Activated T-cell treated with anti-CD3 and anti-CD28 coated beads, Interleukin-2, amount 50 U/mL, for 72 hours (primary cell): ENCODE measurements at places on chromosomes 3 and 15. TPM values are rescaled to one million over a fixed set of nuclear protein-coding genes. Genes with fewer than 3 reads are reported as not detected.

DNA sequence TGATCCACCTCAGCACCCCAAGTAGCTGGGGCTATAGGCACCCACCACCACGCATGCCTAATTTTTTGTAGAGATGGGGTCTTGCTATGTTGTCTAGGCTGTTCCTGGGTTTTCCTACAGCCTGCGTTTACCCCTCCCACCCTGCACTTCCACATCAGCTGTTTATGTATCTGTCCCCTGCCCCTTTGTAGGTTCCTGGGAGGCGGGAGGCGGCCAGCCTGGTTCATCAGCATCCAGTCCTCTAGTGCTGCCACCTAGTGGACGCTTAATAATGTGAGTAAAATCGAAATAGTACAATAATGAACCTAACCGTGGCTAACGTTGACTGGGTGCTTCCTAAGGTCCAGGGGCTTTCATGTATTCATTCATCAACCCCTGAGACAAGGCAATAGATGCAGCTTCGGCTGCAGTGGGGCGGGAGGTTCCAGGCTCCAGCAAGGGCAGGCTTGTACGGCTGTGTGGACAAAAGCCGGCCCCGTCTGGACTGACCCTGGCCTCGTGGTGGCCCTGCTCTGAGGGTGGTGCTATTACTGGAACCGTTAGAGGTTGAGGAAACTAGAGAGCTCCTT is 1.2 kb upstream of the LCTL start:
- peak; percentile 38 for DNase-seq
- peaks cover 7% of the 10 kb centered on the region for H3K4me1 ChIP-seq
- H3K4me3 ChIP-seq = peak overlapping the region; percentile 11
- no peak overlapping the region for H3K27ac ChIP-seq
- no peaks in the 10 kb centered on the region for H3K36me3 ChIP-seq
- H3K27me3 ChIP-seq = no peaks in the 10 kb centered on the region

Gene SLC28A2
- not detected for total RNA-seq

Gene GTF2E1
- 24.1 TPM for total RNA-seq

- H3K36me3 ChIP-seq = peaks cover 61% of the 10 kb centered on the region
- H3K27ac ChIP-seq = peak overlapping the region; percentile 98
- no peaks in the 10 kb centered on the region for H3K27me3 ChIP-seq
- DNase-seq = peak; percentile 65
Observed at GRCh38 chr3:187041362-187042307, 97.7 kb downstream of the RPL39L start.

Gene EOMES
- total RNA-seq = 7.2 TPM

Gene CACNA2D3
- not detected for total RNA-seq

DNA sequence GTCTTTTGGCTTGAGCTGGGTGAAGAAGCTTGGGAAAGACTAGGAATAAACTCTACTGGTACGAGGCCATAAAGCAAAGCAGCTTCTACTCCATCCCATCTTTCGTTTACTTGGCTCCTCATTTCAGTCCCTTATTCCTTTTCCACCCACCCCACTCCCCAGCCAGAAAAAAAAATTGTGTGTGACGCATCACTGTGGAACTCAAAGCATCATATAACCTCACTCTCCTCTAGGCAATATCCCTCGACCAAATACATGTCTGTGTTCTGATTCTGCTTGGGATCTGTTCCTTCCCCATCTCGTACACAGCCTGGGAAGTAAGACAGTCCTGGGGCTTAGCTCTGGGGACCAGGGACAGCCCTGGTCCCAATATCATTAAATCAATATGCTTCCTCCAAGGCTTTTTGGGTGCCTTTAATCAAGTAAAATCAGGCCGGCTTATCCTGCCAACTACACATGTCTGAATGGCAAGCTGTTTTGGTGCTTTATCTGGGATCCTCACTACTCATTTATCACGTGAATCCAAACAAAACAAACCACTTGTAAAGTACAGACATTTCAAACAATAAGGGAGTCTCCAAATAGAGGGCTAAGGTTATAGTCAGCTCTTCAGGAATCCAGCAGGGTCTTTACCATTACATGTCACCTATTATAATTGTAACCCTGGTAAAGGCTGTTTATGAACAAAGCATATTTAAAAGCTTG is 74.9 kb upstream of the ZBED2 start:
- no peak for DNase-seq
- H3K27ac ChIP-seq = no peak overlapping the region
- no peaks in the 10 kb centered on the region for H3K27me3 ChIP-seq

DNA sequence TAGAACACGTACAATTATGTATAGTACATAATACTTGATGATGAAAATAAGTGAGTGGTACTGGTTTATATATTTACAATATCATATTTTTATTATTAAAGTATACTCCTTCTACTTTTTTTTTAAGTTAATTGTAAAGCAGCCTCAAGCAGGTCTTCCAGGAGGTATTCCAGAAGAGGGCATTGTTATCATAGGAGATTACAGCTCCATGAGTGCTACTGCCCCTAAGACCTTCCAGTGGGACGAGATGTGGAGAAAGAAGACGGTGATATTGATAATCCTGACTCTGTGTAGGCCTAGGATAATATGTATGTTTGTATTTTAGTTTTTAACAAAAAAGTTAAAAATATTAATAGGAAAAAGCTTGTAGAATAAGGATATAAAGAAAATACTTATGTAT is 40.3 kb upstream of the SCN5A start:
- H3K4me3 ChIP-seq = no peak overlapping the region
- no peak overlapping the region for H3K27ac ChIP-seq
- no peaks in the 10 kb centered on the region for H3K27me3 ChIP-seq
- H3K36me3 ChIP-seq = no peaks in the 10 kb centered on the region
- no peaks in the 10 kb centered on the region for H3K4me1 ChIP-seq

Gene RPS27L
- total RNA-seq = 228 TPM

Gene DNAJC13
- total RNA-seq = 39.5 TPM

Gene ATP13A4
- 5.1 TPM for total RNA-seq

Gene SGO1
- total RNA-seq = 31.5 TPM

DNA sequence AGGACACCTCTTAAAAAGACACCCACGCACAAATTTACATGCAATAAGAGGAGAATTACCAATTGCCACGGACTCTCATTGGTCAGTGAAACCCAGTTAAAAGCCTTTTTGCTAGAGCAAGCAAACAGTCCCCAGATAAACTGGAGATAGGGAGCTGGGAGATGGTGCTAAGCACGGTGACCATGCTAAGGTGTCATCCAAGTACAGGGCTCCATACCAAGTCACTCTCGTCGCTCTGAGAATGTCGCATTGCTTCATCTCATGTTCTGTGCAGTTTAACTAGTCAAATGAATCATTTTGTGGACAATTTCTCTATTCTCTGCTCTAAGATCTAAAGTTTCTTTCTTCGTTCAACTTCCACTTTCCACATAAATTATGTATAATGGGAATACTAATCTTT is 581.9 kb downstream of the AGBL1 start:
- no peak for DNase-seq
- no peak overlapping the region for H3K4me3 ChIP-seq
- H3K36me3 ChIP-seq = no peaks in the 10 kb centered on the region
- peaks cover 6% of the 10 kb centered on the region for H3K27me3 ChIP-seq
- H3K27ac ChIP-seq = no peak overlapping the region
- H3K4me1 ChIP-seq = peaks cover 14% of the 10 kb centered on the region

GRCh38 chr3:143771258-143771657 is 77.0 kb downstream of the SLC9A9 start:
- H3K36me3 ChIP-seq = no peaks in the 10 kb centered on the region
- H3K4me3 ChIP-seq = no peak overlapping the region
- DNase-seq = no peak
- H3K27me3 ChIP-seq = no peaks in the 10 kb centered on the region
- H3K4me1 ChIP-seq = no peaks in the 10 kb centered on the region

Gene MORC1
- not detected for total RNA-seq

Gene SUSD5
- not detected for total RNA-seq

GRCh38 chr3:8517487-8517886 is 15.9 kb downstream of the LMCD1 start:
- no peak overlapping the region for H3K27ac ChIP-seq
- no peaks in the 10 kb centered on the region for H3K4me1 ChIP-seq
- H3K36me3 ChIP-seq = peaks cover 3% of the 10 kb centered on the region
- no peak for DNase-seq

GRCh38 chr3:9727041-9727595 is 4.4 kb upstream of the BRPF1 start:
- H3K36me3 ChIP-seq = no peaks in the 10 kb centered on the region
- DNase-seq = peak; percentile 69
- H3K4me1 ChIP-seq = peaks cover 36% of the 10 kb centered on the region
- no peaks in the 10 kb centered on the region for H3K27me3 ChIP-seq
- H3K27ac ChIP-seq = peak overlapping the region; percentile 72

Gene KCNAB1
- not detected for total RNA-seq

Gene CFAP92
- total RNA-seq = 1.1 TPM

DNA sequence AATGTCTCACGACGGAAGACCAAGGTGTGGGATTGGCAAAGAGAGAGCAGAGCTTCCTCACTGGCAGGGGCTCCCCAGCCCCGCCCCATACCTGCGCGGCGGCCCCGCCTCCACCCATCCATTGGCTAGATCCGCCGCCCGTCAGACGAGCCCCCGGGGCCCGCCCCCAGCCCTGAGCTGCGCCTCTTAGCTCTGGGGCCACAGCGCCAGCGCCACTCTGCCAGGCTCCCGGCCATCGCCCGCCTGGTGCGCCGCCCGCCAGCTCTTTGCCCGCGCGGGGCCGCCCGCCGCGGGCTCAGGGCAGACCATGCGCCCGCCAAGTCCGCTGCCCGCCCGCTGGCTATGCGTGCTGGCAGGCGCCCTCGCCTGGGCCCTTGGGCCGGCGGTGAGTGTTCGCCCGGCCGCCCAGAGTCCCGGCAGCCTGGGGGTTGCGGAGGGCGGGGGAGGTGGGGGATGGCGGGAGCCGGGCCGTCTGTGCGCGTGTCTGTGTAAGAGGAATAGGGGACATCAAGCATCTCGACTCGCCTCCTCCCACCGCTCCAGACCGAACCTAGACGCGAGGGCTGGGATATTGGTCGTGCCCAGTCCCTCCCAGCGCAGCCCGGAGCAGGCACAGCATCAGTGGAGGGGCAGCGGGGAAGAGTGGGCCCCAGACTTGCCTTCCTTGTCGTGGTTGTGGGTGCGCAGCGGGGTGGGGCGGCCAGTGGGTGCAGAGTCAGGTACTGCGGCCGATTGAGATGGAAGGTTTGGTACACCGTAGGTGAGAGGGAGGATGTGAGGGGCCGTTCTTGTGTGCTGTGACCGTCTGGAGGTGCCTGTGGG is at the start of gene VIPR1:
Gene VIPR1, plus strand, starts transcription at position 215 of the 822 bp plus-strand sequence. Its CDS starts 93 bp downstream, at position 308.
- peak within 1 kb of the TSS; percentile 93 for H3K4me3 ChIP-seq
- peak; percentile 94 for DNase-seq
- peaks cover 50% of the 10 kb centered on the region for H3K4me1 ChIP-seq
- no peaks in the 10 kb centered on the region for H3K36me3 ChIP-seq
- H3K27me3 ChIP-seq = peaks cover 38% of the 10 kb centered on the region

DNA sequence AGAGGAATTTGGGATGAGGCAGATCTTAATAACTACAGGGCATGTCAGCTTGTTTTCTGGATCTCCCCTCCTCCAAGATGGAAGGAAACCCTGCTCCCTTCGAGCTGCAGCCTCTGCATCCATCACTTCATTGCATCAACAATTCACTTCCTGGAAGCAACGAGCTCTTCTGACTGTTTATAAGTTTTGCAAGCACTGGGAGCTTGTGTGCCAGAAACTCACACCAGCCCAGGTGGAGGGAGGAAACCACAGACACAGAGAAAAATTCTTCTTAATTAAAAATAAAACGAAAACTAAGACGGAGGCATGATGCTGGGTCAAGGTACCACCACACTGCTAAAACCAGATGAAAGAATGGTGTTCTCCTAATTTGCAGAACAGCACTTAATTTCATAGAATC is 10.6 kb downstream of the LRIG1 start:
- no peak for DNase-seq
- no peaks in the 10 kb centered on the region for H3K36me3 ChIP-seq
- H3K4me3 ChIP-seq = peak overlapping the region; percentile 73
- peaks cover 91% of the 10 kb centered on the region for H3K4me1 ChIP-seq

Gene LMOD3
- not detected for total RNA-seq
